NCI-H460 (cell line): ENCODE measurements at places on chromosomes 2 and 18.
A peak's percentile ranks its signal among the peaks of the same experiment; 100 is the strongest.

DNA sequence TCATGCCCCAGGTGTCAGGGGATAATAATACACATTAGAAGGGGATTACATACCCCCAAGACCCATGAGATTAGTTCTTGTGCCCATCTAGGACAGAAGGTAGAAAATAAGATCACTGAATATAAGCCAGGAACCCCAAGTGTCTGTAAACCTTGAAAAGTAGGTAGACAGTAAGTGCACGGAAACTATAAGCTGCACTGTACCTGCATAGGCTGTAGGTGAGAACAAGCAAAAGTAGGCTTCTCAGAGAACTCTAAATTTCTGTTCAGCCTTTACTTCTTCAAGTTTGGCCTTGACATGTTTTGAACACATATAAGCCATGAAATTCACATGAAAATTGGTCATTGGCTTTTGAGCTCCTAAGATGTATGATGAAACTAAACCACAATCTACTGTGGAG, 113.0 kb upstream of the FSIP2 start:
- no peak for DNase-seq

GRCh38 chr2:33529771-33530481, 53.5 kb downstream of the RASGRP3 start:
- DNase-seq: no peak

DNA sequence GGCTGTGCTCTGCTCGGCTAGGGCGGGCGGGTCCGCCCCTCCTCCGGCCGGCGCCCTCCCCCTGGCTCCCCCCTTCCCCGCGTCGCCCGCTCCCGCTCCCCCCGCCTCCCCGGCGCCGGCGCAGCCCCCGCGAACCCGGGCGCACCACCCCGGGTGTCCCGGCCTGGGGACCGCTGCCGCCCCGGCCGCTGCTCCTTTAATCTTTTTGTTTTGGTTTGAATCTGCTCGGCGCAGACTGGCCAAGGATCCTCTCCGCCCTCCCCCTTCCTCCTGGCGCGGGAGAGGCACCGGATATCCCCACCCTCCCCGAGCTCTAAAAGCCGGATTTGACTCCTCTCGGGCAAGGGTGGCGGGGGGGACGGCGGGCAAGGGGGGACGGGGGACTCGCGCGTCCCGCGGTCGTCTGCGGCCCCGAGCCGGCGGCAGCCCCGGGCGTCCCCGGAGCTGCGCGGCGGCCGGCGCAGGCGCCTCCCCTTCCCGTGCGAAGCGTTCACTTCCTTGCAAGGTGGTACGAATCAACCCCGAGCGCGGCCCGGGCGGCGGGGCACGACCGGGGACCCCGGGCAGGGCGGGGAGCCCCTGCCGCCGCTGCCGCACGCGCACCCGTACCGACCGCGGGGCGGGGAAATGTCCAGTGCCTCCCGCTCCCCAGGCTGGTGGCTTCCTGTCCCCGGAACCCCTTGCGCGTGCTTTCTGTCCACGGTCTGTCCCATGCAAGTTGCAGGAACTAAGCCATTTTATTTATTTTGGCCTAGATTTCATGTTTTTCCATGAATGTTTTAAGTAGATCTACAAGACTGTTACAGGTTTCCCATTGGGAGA, at the start of gene PTGR3:
Gene PTGR3, minus strand, starts transcription at position 11 of the 822 bp plus-strand sequence. CDS start 81 bp downstream, outside the sequence.
- peak; percentile 76 for DNase-seq

GRCh38 chr2:58006256-58006951, 40.2 kb upstream of the VRK2 start:
- DNase-seq: no peak

DNA sequence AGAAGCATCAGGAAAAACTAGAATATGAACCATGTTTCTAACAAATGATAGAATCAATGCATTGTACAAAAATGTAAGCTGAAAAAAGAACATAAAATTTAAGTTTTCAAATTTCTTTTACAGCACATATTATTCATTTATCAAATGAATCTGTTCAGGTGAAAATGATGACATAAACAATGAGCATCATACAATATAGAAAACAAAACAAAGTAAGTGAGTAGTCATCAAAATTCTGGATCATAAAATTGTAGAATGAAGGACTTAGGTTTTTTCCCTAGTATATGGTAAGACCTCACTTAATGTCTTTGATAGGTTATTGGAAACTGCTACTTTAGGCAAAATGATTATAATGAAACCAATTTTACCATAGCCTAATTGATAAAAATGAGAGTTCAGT, 427.0 kb upstream of the KCNH7 start:
- DNase-seq: no peak
